Endodermal cell (in vitro differentiated cells): ENCODE measurements at places on chromosomes 6 and 20. TPM values are rescaled to one million over a fixed set of nuclear protein-coding genes. Genes with fewer than 3 reads are reported as not detected.

Gene ZSCAN23
- 4.7 to 7.1 TPM (median 6.7 TPM) in 3 replicates for total RNA-seq

DNA sequence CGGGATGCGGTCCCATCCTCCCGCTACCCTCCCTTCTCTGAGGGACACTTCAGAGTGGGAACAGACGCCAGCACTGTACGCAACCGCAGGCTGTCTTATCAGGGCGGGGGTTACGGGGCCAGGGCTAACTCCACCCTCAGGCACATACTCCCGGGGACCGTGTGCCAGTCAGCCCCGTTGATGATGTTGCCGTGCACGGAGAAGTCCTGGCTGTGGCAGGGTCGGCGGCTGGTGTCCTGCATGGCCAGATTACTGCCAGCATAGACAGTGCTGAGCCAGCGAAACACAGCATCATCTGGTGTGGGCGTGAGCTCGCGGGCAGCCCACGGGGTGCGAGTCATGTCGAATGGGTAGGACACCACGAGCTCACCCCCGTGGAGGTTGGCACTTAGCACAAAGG lies 5.0 kb downstream of the CPXM1 start:
- no peaks in the 10 kb centered on the region for H3K4me1 ChIP-seq
- H3K27me3 ChIP-seq: no peaks in the 10 kb centered on the region
- peaks cover 27% of the 10 kb centered on the region for H3K36me3 ChIP-seq
- no peak overlapping the region for H3K4me3 ChIP-seq

- H3K4me1 ChIP-seq: no peaks in the 10 kb centered on the region
- DNase-seq: no peak
- H3K27me3 ChIP-seq: peaks cover 18% of the 10 kb centered on the region
- no peaks in the 10 kb centered on the region for H3K36me3 ChIP-seq
- H3K27ac ChIP-seq: no peak overlapping the region
- H3K4me3 ChIP-seq: no peak overlapping the region
Observed at GRCh38 chr6:134823710-134824034, 126.2 kb downstream of the ALDH8A1 start.

DNA sequence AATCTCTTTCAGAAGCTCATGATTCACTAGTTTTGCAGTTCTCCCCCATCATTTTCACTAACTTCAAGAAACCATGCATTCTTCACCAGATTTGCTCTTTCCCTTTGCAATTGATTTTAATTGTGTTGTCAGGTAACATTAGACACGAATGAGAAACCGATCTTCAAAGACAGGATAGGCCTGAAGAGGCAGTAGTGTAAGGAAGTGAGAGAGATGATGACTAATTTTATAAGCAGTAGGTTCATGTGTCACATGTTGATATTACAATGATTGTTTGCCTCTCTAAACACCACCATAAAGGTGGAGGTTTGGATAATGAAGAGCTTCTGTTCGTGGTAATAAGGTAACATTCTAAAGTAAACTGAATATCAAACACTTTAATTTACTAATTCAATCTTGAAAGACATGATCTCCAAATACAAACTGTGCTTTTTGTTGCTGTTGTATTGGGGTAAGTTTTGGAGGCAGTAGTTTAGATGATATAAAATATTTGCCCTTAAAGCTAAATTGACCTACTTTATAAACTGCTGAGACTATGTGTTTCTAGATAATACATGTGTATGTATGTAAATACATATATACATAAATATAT lies 207.2 kb downstream of the PHACTR1 start:
- no peak for DNase-seq
- no peaks in the 10 kb centered on the region for H3K36me3 ChIP-seq
- no peak overlapping the region for H3K4me3 ChIP-seq
- no peak overlapping the region for H3K27ac ChIP-seq
- H3K4me1 ChIP-seq: no peaks in the 10 kb centered on the region

DNA sequence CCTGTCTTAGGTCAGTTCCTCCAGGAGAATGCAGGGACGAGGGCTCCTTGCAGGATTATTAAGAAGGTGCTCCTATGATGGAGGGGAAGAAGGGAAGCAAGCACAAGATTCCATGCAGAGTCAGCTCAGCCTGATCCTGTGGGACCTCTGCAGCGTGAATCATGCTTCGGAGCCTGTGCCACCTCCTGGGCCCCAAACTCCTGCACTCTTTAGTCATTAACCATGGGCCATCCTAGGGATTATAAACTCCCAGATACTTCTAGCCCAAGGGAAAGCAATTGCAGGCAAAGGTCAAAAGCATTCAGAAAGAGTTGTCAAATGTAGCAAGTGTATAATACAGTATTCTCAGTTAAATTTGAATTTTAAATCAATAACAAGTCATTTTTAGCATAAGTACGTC lies 208.7 kb upstream of the PMEPA1 start:
- H3K27me3 ChIP-seq: no peaks in the 10 kb centered on the region
- H3K4me3 ChIP-seq: no peak overlapping the region
- H3K27ac ChIP-seq: no peak overlapping the region

DNA sequence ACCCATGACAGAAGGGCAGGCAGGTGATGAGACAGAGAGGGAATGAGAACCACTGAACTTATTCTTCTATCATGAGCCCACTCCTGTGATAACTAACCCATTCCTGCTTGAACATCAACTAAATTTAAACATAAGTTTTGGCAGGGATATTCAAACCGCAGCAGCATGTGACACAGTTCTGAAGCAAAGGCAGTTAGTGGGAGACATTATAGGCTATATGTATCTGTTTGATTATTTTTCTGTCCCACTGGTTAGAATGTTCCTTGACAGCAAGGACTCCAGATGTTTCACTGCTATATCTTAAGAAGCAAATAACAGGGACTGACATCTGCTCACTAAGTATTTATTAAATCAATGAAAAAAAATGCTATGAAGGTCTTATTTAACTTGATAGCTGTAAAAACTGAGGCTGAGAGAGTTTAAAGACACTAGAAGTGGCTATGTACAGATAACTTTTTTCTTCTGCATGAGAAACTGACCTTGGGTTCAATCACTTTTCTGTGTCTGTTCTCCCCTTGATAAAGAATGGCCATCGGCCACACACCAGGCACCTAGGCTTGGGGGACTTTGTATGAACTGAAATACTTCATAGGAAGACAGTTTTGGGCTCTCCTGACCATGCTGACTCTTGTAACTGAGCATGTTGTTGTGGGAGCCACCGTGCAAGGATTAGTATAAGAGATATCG lies 90.9 kb downstream of the CEP162 start:
- no peak for DNase-seq
- H3K27me3 ChIP-seq: no peaks in the 10 kb centered on the region
- peaks cover 9% of the 10 kb centered on the region for H3K4me1 ChIP-seq
